ENCODE measurements at places on chromosomes 4 and X.
A peak's percentile ranks its signal among the peaks of the same experiment; 100 is the strongest.

DNA sequence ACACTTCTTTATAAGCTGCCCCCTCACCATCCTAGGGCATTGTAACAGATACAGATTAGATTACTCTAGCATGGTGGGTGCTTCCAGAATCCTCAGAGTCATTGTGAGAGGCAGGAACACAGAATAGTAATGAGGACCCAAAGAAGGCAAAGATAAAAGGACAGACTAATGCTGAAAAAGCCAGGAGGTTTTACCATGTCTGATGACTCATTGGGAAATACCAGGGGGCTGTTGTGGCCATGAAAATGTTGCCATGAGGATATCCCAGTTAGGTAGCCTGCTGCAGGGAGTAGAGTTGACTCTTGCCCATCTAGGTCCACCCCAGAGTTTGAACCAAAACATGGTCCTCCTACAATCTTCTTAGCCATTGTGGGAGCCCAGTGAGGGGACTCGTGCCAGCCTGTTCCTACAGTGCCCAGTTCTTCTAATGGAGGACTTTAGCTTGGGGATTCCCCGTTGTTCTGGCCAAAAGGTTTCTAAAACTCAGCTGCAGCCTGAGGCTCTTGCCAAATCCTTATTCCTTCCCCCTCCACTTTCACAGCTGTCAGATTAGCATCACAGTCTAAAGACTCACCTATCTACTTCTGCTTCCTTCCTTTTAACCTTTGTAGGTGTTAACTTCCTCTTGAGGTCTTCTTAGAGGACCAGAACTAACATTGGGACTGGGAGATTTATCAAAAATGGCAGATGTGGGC is 586.0 kb upstream of the AADAT start:
- no peak for DNase-seq

- DNase-seq = no peak
Measured at GRCh38 chr4:145716200-145716599, 36.3 kb downstream of the C4orf51 start.

DNA sequence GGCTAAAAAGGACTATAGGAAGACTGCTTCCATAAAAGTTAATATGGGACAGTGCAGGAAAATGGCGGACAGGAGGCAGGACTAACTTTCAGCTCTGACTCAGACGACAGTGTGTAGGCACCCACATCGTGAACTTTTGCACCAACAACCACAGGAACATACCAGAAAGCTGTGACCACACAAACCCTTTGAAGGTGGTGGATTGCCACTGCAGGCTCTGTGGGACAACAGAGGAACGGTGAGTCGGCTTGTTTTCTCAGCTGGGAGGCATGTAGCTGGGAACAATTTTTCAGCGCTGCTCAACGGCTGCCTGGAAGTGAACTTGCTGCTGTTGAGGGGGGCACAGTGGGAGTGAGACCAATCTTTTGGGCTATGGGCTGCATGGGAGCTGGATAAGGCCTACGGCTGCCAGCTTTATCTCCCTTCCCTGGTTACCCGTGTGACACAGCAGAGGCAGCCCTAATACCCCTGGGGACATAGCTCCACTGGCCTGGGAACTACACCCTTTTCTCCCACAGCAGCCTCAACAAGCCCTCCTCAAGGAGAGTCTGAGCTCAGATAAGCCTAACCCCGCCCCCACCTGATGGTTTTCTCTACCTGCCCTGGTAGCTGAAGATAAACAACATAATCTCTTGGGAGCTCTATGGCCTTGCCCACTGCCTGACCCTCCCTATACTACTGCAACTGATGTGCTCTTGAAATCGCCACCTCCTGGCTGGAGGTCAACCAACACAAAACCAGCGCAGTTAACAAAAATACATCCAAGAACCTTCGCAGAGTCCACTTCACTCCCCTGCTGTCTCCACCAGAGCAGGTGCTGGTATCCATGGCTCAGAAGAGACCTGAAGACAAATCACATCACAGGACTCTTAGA is 1537.0 kb downstream of the C4orf33 start:
- no peak for DNase-seq

DNA sequence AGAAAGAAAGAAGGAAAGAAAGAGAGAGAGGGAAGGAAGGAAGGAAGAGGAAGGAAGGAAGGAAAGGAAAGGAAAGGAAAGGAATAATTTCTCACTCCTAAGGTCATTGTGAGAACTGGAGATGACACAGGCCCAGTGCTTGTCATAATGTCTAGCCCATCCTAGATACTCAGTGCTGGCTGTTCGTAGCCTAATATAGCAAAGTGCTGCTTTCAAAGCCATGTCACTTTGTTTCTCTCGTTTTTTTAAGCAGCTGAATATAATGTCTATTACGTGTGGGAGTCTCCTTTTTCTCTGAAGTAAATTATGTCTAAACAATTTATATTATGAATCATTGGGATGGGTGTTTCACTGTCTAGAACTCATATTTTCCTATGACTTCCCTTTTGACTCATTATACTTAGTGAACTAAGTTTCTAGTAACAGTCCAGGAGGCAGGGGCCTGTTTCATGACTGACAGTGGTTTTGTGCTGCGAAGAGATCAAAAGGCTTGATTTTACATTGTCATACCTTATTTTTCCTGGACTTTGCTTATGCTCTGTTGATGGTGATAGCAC is 327.0 kb upstream of the ZFP42 start:
- DNase-seq = no peak

DNA sequence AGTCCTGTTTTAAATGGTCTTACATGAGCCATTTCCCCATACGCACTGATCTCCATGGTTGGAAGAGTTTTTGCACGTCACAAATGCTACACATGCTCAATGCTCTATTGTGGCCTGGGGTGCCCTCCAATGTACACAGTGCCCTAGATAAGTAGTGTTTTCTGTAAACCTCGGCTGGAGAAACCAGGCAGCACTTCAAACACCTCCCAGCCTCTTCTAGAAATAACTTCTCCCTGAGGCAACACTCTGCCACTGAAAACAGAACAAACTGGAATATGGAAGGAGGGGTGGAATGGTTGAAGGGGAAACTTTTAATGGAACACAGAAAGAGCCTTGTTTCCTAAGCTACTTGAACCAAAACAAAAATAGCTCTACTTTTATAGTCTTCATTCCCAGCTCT is 123.9 kb upstream of the CBR4 start:
- no peak for DNase-seq

GRCh38 chr4:23978002-23978401 is 88.2 kb upstream of the PPARGC1A start:
- no peak for DNase-seq

- no peak for DNase-seq
Measured at GRCh38 chrX:123424546-123424945, 240.5 kb downstream of the GRIA3 start.

DNA sequence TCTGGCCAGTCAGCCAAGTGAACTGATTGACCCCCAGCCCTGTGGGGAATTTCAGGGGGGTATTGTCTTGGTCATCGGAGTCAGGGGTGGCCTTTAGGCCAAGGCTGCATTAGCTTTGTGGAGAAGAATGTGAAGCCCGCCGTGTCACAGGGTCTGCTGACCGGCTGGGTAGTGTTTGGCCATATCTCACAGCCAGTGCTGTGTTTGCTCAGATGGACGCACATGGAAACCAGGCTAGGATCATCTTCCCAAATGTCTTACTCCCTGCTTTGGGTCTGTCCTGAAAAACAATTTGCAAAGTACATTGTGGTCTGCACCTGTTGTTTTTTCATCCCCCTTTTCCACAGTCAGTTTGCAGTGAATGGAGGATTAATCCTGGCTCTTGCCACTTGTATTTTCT is 13.0 kb downstream of the TMEM164 start:
- DNase-seq = no peak

DNA sequence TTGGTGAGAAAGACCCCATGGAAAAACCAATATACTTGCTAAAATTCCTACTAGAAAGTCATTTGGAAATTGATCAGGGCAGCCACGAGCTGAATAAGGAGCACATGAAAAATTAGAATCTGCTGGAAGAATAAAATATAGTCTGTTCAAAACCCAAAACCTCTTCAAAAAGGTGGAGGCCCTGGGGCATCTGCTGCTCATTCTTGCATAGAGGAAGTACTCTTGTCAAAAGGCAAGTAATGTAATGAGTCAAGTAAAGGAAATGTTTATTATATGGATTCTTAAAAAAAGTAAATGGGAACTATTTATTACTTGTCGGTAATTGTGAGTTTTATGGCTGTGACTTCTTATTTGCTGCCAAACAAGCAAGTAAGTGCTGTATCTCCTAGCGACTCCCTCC is 109.5 kb downstream of the GK start:
- DNase-seq = no peak

GRCh38 chr4:130296448-130296847 is 1200.5 kb downstream of the C4orf33 start:
- no peak for DNase-seq

DNA sequence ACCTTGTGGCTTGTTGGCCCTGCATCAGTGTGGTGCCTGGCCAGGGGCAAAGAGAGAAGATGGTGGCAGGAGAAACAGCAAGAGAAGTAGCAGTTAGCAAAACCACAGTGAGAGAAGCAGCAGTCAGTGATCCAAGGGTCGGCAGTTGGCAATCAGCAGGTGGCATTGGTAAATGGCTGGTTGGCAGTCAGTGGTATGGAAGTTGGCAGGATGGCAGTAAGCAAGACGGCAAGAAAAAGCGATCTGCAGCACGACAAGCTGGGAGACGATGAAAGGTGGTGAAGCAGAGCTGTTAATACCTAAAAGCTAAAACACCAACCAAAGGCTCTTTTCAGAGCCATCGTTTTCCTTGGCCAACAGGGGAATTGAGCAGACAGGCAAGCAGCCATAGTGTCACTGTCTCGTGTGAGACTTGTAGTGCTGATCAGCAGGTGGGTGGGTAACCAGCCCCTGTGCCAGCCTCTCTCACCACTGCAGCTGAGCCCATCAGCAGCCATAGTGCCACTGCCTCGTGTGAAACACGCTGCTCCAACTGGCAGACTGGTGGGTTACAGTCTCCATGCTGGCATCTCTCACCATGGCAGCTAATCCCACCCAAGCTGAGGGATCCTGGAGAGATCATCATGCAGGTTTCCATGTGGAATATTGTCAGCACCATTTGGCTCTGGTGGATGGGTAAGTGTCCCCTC is 2078.4 kb downstream of the PCDH7 start:
- no peak for DNase-seq

- no peak for DNase-seq
Measured at GRCh38 chr4:111959222-111959621, 186.0 kb upstream of the FAM241A start.

- no peak for DNase-seq
Measured at GRCh38 chrX:57137501-57137900, 304 bp upstream of the SPIN2A start.

DNA sequence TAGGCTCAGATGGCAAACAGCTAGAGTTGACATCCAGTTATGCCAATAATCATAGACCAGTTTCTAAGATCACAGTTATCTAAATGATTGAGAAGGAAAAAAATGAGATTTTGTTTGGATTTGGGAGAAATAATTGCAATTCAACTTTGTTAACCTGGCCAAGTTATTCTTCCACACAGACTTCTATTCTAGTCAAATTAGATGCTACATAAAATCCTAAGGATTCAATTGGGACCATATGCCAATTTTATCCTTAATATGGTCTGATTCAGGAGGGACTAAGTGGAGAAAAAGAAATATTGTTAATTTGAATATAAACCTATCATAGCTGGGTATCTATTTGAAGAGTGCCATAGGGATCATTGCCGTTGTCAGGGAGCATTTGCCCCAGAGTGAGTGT is 178.3 kb upstream of the SLC7A11 start:
- DNase-seq = no peak

GRCh38 chr4:76546759-76547742 is 112.0 kb downstream of the SHROOM3 start:
- DNase-seq = no peak

GRCh38 chr4:11428231-11428898 is at the start of gene HS3ST1:
Gene HS3ST1, minus strand, starts transcription at chr4:11428894. Its CDS starts 28,889 bp downstream, at chr4:11400005.
- DNase-seq = no peak

DNA sequence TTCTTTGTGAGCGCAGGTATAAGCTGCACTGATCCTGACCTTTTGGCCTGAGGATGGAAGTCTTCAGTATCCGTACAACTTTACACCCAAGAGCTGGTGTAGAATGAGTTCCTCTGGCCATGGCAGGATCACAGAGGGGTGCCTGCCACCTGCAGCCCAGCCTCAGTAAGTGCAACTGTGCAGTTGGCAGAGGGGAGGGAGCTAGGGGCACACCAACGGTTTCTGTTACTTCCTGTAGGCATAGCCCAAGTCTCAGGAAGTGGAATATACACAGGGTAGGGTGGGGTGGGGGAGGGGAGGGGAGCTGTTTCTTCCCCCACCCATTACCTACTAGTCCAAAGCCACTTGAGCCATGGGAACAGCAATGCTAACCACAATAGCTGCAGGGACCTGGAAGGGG is 85.4 kb upstream of the GBA3 start:
- peak; percentile 51 for DNase-seq
